ENCODE measurements at places on chromosomes 7 and 10.

DNA sequence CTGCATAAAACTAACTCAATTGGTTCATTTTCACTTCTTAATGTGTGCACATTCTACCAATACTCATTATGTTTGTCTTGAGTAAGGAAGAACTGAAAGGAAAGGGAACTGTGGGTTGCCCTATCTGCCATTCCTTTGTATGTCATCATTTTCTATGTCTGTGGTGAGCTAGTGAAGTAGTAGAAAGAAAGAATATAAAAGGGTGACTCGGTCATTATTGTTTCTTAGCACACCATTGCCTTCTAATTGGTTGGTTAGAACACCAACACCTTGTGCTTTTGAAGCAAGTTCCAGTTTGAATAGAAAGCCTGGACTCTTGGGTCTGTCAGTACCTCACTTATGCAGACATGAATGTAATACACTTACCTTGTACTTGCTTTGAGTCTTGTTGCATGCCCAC lies 64.3 kb upstream of the MDFIC start:
- no peak for DNase-seq

- peak; percentile 86 for DNase-seq
Measured at GRCh38 chr10:19638182-19638895, 177.9 kb upstream of the PLXDC2 start.

DNA sequence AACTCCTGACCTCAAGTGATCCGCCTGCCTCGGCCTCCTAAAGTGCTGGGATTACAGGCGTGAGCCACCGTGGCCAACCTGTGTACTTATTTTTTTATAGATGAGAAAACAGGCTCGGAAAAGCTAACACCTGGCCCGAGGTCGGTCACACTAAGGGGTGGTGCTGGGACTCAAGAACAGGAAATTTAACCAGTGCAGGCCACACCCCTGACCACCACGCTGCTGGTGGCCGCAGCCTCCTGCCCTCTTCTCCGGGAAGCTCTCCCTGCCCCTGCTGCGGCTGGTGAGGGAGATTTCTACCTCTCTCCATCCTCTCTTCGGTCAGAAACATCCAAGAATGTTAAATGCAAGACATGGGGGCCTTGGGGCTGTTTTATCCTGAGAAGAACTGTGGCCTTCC lies 63.2 kb downstream of the TNRC18 start:
- DNase-seq: no peak

DNA sequence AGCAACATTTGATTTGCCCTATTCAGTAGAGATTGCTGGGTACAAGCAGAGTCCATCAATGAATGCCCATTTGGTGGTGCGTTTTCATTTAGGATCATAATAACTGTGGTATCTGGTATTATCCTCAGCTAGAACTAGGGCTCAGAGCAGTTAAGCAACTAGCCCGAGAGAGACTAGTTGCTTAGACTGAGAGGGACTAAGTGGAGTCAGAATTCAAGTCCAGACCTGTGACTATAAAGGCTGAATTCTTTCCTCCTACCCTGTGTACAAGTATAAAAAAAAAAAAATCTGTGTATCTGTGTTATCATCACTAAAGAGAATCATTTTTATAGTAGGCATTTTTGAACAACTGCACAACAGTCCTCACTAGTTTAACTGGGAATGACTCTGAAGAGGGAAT lies 45.3 kb upstream of the DKK1 start:
- DNase-seq: no peak

- no peak for DNase-seq
Measured at GRCh38 chr7:19811386-19811785, 38.0 kb upstream of the TMEM196 start.

- DNase-seq: no peak
Measured at GRCh38 chr7:149319376-149319775, 57.4 kb downstream of the ZNF783 start.

GRCh38 chr10:17153321-17153720 lies 23.7 kb upstream of the CUBN start:
- DNase-seq: no peak

DNA sequence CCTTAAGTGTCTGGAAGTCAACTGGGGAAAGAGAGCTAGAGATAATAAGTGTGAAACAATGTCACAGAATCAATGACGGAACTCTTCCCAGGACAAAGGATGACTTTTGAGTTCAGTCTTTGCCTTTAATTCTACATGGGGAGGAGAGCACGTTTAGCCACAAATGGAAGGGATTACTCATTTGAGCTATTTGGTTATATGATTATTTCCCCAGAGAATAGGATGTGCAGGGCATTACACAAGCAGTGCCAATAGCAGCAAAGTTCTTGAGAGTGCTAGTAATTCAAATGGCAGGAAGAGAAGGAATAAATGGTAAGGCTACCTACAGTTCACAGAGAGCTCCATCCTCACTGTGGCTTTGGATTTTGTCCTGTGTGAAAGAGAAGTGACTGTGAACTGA lies 6.0 kb downstream of the EGFR start:
- peak; percentile 36 for DNase-seq

DNA sequence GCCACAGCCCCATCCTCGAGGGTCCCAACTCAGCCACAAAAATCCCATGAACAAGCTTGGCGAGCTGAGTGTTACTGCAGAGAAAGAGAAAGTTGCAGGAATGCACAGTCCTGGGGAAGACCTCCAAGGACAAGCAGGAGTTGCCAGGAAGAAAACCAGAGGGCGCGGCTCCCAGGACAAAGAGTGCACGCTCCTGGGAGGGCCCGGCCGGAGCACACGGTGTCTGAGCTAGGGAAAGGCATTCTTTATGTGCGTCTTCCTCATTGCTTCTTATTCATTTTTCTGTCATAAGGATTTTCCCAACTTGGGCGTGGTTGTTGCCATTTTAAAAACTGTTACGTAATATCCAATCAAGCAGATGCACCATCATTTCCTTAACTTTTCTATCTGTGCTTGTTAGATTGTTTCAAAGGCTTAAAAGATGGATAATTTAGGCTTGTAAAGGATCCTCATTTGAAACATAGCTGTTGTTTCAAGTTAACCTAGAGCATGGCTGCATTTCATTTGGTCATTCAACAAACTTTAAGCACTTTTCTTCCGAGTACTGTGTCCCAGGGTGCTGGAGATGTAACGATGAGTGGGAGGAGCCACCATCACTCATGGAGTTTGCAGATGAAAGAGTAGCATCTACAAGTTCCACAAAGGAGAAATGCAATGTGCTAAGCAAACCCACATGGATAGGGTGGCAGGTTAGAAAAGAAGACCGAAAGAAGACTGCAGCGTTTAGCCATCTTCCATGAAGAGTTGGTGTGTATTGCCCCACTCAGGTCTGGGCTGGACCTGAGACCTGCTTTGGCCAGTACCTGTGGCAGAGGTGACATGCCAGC lies 5.6 kb upstream of the CNPY1 start:
- no peak for DNase-seq

DNA sequence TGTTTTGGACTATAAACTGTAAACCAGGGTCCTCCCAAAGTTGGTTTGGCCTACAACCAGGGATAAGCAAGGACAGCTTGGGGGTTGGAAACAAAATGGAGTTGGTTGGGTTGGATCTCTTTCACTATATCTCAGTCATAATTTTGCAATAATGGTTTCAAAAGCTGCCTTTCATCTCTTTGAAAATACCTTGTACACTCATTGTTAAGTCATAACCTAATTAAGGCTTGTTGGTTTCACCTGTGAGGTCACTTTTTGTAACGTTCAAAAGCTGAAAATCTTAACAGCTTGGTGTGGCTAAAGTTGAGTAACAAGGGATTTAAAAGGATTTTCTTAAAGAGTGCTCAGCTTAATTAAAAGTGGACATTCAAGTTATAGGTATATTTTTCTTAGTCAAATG lies 476.1 kb downstream of the IPMK start:
- no peak for DNase-seq

DNA sequence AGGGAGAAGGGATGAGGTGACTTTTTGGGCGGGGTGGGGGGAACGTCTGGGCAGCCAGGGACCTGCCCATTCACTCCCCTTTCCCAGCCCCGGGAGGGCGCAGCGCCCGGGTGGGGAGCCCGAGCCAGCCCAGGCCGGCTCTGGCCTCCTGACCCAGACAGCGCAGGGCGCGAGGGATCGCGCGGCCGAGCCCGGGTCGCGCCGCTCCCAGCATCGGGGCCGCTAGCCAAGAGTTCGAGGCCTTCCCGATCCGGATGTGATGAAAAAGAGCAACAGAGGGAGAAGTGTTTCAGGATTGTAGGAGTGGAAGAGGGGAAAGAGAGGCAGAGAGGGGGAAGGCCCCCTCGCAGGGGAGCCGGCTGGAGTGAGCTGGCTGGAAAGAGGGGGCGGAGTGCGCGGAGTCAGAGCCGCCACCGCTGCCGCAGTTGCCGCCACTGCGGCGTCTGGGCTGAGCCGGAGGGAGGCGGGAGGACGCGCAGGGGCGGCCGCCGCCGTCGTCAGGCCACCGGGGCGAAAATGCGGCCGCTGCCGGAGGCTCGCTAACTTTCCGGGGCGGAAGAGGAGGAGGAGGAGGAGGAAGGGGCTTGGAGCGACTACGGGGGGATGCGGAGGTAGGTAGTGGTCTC lies at the start of gene MDFIC:
MDFIC (plus strand) TSS at position 69 of the 626 bp plus-strand sequence. CDS start 940 bp downstream, outside the sequence.
- DNase-seq: peak; percentile 66

GRCh38 chr7:44196450-44196872 lies 4.3 kb upstream of the YKT6 start:
- peak; percentile 69 for DNase-seq

Data from fibroblast of pulmonary artery (primary cell).